ENCODE measurements at places on chromosomes 2 and 18. TPM values are rescaled to one million over a fixed set of nuclear protein-coding genes. Genes with fewer than 3 reads are reported as not detected.

Gene COL5A2
- 253 TPM for total RNA-seq

Gene WNT10A
- total RNA-seq: not detected

Gene SLC8A1
- total RNA-seq: 109 TPM

Gene GCG
- not detected for total RNA-seq

Gene RGPD8
- total RNA-seq: 9.5 TPM

Gene RAB6D
- total RNA-seq: under 0.01 TPM

Gene DPP4
- total RNA-seq: 297 TPM

Measured in fibroblast of lung (primary cell).